Stimulated activated CD8-positive, alpha-beta memory T cell treated with anti-CD3 and anti-CD28 coated beads, Interleukin-7, amount 100 ng/mL, for 4 hours (primary cell): ENCODE measurements at places on chromosomes 2 and 18.

DNA sequence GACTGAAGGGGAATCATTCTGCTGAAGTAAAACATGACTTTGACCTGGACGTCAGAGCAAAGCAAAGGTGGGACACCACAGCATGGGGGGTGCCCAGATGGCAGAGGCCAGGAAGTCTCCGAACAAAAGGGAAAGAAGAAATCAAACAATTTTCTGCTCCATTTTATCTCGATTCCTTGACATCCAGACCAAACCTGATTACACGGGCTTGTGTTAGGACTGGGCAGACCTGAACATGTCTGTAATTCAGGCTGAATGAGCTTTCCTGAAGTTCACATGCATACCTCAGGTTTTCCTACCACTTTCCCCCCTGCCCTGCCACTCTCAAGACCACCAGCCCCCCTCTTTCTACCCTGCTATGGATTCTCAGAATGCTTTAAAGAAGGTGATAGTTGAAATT lies 44.8 kb upstream of the MEIS1 start:
- no peak for DNase-seq

- DNase-seq: no peak
Observed at GRCh38 chr2:30368258-30368657, 78.8 kb upstream of the LCLAT1 start.

DNA sequence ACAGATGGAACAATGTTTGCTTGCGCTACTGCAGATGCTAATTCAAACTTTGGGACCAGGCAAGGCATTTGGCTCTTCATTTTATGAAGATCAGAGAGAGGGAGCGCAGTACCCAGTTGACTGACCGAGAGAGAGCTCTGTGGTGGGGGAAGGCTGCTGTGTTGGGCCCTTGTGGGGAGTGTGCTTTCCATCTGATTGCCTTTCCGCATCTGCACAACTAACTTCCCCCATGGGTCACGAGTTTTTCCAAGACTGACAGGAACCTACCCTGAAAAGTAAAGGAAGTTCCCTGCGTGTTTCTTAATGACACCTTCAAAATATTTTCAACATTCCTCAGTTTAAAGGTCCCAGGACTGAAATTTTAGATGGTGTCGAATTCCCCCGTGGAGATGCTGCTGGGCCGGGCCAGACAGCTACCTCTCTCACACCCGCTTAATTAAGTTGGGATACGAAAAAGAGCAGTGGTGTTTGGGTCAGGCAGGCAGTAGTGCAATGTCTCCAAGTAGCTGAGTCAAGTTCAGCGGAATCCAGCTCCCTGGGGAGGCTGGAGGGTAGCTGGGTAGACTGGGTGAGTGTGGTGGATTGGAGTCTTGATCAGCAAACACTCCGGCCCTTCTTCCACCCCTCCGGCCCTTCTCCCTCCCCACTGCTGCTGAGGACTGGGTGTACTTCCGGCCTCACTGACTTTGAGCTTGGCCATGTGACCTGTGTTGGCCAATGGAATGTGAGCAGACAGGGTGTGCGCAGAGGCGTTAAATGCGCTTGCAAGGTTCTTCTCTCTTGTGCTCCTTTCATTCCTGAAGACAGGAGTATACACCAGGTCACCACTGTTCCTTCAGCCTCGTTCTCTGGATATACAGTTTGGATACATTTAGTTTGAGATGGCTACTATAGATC lies 2.3 kb upstream of the ARHGAP25 start:
- no peak for DNase-seq

DNA sequence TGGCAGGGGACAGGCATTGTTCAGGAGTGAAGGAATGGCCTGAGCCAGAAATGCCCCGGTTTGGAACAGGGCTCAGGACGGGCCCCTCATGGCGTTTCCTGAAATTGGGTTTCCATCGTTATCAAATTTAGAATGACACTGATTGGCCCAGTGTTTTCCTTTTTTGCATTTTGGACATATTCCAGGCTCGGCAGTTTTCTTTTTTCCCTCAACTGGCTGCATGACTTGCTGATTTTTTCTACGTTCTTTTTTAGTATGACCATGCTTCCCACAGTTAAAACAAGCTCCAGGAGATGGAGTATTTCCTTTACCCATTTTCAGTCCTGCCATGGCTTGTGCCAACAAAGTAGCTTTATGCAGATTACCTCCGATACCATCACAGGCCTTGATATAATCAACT lies 20.4 kb upstream of the LYG2 start:
- no peak for DNase-seq

GRCh38 chr2:148968301-148968700 lies 70.2 kb upstream of the LYPD6B start:
- no peak for DNase-seq

GRCh38 chr2:111118481-111118980 lies 2.2 kb upstream of the BCL2L11 start:
- no peak for DNase-seq
